ENCODE measurements at places on chromosomes 7 and 10.

- DNase-seq: no peak
Measured at GRCh38 chr10:123913688-123914268, 22.2 kb upstream of the CPXM2 start.

- no peak for DNase-seq
Measured at GRCh38 chr7:1859266-1860035, 189.4 kb downstream of the ELFN1 start.

- DNase-seq: no peak
Measured at GRCh38 chr7:83649701-83650100, 762 bp upstream of the SEMA3E start.

- no peak for DNase-seq
Measured at GRCh38 chr10:112261281-112261822, 21.8 kb upstream of the TECTB start.

DNA sequence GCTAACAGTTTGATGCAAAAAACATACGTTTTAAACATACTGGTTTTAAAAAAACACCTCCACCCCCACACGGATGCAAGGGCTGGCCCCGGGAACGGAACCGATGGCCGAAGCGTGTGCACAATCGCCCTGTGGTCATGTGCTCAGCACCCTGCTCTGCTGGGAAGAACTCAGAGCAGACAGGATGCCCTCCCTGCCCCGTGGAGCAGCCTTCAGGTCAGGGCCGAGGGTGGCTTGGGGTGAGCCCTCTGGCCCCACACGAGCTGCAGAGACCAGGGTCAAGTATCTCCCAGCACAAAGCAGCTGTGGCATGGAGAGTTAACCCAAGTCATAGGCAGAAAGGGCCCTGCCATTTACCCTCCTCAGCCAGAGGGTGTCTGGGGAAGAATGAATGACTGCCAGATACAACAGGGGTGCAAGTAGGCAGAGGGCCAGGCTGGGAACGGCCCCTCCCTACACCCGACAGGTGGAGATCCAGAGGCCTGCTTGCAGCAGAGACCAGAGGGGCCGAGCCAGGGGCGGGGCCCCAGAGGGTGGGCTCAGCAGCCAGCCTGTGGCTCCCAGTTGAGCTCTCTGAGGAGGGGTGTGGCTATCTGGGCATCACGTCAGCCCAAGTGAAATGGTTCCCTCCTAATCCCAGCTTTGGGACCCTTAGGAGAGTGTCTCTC lies 56.8 kb downstream of the ZRANB1 start:
- no peak for DNase-seq

DNA sequence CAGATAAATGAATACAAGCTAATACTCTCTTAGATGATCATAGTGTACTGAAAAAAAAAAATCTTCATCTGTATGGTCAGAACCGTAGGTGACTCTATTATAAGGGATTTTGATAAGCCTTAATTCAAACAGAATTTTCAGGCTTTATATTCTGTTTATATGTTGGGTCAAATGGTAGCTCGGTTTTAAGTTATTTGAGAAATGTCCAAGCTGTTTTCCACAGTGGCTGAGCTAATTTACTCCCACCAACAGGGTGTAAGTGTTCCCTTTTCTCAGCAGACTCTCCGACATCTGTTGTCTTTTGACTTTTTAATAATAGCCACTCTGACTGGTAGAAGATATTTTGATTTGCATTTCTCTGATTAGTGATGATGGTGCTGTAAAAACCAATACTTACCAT lies 328.8 kb upstream of the MAGI2 start:
- DNase-seq: no peak
